Common myeloid progenitor, CD34-positive (primary cell): ENCODE measurements at places on chromosomes 11 and 22.
A peak's percentile ranks its signal among the peaks of the same experiment; 100 is the strongest.

GRCh38 chr11:34044664-34045485 is 6.7 kb upstream of the CAPRIN1 start:
- DNase-seq: peak; percentile 67

GRCh38 chr11:15761235-15761634 is 595.1 kb downstream of the SOX6 start:
- no peak for DNase-seq

DNA sequence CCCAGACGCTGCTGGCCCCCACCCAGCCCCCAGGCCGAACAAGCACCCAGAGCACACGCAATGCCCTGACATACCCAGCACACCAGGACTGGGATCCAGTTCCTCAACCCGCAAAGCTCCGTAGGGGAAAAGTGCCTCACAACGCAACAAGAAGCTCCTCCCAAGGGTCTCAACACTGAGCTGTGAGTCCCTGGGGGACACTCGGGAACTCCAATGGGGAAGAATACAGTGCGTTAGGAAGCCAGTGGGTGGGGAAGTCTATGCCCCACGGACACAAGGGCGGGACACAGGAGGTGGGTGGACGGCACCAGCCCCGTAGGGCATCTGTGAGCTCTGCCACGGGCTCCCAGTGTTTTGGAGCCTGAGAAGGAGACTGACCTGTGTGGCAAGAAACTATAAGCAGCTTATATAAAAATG is 1.6 kb downstream of the DEAF1 start:
- DNase-seq: no peak

GRCh38 chr11:5291207-5291838 is 10.4 kb downstream of the OR51B4 start:
- peak; percentile 65 for DNase-seq

DNA sequence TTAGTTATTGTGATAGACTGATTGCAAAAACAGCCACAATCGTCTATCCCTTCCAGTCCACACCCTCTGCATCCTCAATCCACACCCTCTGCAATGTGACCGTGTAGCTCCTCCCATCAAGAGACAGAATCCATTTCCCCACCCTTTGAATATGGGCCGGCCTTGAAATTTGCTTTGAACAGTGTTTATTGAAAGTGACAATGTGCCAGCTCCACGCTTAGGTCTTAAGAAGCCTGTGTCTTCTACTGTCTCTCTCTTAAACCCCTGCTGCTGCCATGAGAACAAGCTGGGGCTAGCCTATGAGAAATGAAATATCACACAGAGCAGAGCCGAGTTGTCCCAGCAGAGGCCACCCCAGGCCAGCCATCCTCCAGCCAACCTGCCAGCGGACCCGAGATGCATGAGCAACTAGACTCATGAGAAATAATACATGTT is 22.3 kb upstream of the MICAL2 start:
- peak; percentile 33 for DNase-seq

GRCh38 chr11:134034496-134035381 is 34.1 kb upstream of the JAM3 start:
- DNase-seq: no peak

DNA sequence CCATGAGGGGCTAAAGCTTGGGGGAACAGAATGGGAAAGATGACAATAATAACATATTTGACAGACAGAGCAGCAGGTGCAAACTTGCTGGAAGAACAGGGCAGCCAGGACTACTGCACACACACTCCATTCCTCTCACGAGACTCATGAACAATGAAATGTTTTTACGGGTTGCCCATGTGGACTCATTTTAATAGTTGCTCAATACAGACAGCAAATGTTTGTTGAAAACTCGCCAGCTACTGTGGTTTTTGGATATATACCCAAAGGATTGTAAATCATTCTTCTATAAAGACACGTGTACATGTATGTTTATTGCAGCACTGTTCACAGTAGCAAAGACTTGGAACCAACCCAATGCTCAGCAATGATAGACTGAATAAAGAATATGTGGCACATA is 10.3 kb downstream of the SYT13 start:
- no peak for DNase-seq

GRCh38 chr22:22460635-22461034 is 47.9 kb downstream of the ZNF280B start:
- DNase-seq: no peak

DNA sequence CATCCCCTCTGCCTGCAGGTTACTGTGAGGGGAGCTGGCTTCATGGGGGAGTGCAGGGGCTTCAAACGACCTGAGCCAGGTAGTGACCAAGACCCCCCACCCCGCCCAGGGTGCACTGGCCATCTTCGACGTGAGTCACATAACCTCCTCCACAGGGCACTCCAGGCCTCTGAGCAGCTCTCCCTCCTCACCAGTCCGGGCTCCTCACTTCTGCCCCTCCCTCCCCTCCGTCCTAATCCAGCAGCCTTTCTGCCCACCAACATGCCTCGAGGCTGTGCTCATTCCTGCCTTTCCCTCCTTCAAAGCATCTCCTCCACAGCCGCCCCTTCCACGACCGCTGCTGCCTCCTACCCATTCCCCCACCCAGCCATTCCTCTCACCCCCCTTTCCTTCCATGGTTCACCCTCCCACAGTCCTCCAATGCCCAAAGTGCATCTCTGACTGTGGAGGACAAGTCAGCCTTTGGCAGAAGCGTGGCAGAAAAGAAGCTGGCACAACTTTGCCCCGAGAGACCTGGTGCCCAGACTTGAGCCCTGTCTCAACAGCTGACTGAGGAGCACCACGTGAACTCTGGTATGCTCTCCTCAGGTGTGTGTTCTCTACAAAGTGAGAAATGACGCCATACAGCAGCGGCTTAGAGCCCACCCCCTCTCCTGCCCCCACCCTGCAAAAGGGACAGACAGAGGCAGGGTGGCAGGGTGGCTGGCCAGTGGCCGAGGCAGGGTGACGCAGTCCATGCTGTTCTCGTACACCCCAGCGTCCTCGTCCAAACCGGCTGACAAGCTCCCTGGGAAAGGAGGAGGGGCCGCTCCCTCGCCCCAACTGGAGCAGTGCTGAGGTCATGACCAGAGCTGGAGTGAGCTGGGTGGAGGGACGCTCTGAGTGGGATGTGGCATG is 30.4 kb downstream of the OPCML start:
- no peak for DNase-seq

DNA sequence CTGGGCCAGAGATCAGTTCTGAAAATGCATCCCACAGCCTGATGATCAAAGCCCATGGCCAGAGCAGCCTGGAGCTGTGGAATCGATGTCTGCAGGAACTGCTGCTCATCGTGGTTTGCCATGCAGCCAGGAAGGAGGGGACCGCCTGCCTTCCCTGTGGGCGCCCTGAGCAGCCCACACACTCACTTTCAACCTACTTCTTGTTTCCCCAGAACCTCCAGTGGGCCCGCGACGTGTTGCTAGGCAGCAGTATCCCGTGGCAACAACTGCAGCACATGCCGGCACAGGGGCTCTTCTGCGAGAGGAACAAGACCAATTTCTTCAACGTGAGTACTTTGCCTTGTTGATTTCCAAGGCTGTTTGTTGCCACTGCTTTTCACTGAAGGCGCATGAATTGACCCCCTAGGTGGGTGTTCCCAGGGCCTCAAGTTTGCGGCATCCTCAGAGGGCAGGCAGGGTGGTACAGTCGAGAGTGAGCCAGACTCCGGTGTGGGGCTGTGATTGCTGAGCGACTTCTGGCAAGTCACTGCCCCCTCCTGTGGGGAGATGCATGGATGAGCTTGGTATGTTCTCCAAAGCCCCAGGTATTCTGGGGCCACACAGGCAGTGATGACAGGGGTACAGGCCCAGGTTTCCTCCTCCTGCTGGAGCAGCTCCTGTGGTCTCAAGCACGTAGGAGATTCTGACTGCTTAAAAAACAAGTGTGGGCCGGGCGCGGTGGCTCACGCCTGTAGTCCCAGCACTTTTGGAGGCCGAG is 47.0 kb upstream of the SUSD2 start:
- DNase-seq: peak; percentile 99

- no peak for DNase-seq
Observed at GRCh38 chr11:57148621-57149020, 33.1 kb upstream of the LRRC55 start.

GRCh38 chr11:91804042-91804441 is 420.6 kb upstream of the FAT3 start:
- no peak for DNase-seq

- DNase-seq: peak; percentile 20
Observed at GRCh38 chr11:104614961-104615360, 283.3 kb downstream of the CASP12 start.

GRCh38 chr11:2509481-2510001 is 64.7 kb downstream of the KCNQ1 start:
- DNase-seq: no peak

DNA sequence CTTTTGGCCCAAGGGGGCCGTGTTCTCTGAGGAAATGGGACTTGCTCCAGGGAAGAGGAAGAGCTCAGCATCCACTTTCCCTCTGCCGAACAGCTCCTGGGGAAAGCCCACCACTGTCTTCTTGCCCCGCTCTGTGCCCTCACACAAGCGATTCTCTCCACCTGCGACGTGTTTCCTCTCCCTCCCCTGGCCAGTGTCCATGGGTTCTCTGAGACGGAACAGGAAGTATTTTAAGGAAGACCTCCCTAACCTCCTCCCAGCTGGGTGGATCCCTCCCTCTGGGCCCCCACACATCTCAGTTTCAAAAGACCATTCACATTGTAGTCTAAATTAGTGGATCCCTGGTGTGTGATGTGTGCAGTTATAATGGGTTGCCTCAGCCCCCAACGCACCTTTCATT is 1.6 kb downstream of the TP53AIP1 start:
- DNase-seq: no peak

DNA sequence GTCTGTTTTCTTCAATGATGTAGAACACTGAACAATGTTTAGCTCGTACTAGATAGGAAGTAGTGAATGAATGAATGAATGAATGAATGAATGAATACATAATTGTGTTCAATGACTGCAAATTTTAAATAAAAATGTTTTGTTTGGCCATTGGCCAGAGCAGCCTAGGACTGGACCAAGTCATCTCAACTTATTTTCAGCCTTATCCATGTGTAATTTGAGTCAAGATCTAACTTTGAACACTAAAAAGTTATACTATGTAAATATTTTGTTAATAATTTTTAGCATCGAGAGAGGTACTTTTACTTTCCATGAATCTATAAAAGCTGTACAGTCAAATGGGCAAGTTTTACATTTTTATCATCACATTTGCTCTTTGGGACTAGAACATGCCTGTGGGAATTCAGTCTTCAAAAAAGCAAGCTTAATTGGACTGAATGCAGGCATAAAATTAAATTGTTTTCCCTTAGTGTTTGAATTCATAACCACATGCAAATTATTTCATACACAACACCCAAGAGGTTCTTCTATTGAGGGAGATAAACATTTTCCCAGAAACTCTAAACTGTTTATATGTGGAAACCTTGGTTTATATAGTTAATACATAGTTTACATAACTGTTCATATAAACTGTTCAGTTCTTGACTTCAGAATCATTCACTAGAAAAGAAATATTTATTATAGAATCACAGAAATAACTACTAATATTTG is 222.1 kb upstream of the ANO3 start:
- no peak for DNase-seq
